ENCODE measurements at places on chromosomes 12 and 14.

GRCh38 chr12:122827258-122827657 lies 8.0 kb upstream of the HIP1R start:
- no peak for DNase-seq

- DNase-seq = no peak
These were observed 38.8 kb downstream of the BEST3 start for GRCh38 chr12:69660164-69660863.

- DNase-seq = no peak
These were observed 15.6 kb downstream of the SMUG1 start for GRCh38 chr12:54173066-54173726.

DNA sequence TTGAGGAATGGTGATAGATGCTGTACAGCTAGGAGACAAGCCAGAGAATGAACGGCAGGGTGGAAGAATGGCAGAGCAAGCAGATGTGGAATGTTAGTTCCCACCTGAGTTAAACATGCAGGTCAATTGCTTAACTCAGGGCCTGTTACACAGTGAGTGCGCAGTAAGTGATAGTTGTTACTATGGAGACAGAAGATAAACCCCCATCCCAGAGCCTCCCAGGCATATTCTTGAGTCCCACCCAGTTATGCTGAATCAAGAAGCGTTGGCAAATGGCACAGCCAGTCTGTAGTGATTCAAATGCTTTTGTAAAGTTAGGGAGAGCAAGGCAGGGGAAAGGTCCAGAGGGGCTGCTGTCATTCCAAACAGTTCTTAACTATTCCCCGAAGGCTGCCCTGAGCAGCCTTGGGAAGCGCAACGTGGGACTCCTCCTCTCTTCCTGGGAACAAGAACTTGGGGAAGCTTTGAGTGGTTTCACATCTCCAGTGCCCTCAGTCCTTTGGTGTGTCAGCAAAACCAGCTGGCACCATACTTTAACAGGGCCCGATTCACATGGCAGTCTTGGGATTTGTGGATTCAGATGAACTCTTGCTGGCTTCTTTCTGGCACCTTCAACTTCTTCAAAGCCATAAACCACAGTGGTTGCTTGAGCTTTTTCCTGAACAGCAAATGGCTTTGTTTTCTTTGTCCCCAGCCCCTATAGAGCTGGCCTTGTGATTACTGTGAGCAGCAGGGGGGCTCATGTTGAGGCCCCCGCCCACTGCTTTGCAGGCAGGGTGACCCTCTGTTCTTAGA lies 66.4 kb downstream of the PPM1A start:
- DNase-seq = no peak

DNA sequence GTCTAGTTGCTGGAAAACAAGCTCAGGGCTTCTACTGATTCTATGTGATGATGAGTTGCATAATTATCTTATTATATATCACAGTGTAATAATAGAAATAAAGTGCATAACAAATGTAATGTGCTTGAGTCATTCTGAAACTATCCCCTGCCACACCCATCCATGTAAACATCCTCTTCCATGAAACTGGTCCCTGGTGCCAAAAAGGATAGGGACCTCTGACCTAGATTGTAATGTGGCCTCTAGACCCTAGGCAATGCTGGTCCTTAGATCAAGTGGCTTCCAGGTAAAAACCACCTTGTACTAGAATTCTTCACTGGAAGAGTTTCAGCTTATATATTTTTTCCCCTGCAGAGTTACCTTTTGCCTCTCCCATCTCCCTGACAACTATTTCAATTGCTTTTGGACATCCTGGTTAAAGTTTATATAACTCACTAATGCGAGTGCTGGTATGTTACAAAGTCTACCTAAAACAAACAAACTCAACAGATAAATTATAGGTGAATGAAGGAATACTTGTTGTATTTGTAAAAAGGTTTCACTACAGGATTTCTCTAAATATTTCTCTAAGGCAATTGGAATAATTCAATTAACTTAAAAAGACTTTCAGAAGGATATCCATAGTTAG lies 462.5 kb downstream of the NAV3 start:
- no peak for DNase-seq

DNA sequence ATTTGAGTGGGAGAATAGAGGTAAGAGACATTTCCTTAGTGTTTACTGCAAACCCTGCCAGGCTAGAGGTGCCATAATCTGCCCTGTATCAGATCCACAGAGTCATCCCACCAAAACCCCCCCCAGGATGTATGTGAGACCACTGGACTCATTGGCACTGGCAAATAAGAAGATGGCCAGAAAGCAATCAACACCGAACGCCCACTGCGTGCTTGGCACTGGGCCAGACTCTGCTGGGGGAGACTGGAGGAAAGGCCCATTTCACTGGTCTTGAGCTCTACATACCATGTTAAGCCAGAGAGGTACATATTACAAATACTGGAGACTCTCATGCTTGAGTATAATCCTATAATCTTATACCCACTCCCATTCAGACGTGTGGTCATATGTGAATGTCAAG lies 44.0 kb downstream of the SMUG1 start:
- no peak for DNase-seq

- no peak for DNase-seq
These were observed 48.3 kb downstream of the ZFYVE21 start for GRCh38 chr14:103763730-103764488.

GRCh38 chr14:26765768-26766520 lies 168.1 kb upstream of the NOVA1 start:
- DNase-seq = no peak
